ENCODE measurements at places on chromosomes 6 and 20. TPM values are rescaled to one million over a fixed set of nuclear protein-coding genes. Genes with fewer than 3 reads are reported as not detected.
A peak's percentile ranks its signal among the peaks of the same experiment; 100 is the strongest.

Gene SEL1L2
- polyA plus RNA-seq, result not detected

GRCh38 chr6:40181367-40181766, 247.1 kb upstream of the MOCS1 start:
- H3K4me1 ChIP-seq, result no peaks in the 10 kb centered on the region
- H3K36me3 ChIP-seq, result no peaks in the 10 kb centered on the region
- H3K27ac ChIP-seq, result no peak overlapping the region

GRCh38 chr6:90467546-90467945, 119.3 kb downstream of the MAP3K7 start:
- DNase-seq, result no peak
- H3K27ac ChIP-seq, result no peak overlapping the region
- no peaks in the 10 kb centered on the region for H3K36me3 ChIP-seq
- H3K4me3 ChIP-seq, result no peak overlapping the region
- H3K4me1 ChIP-seq, result no peaks in the 10 kb centered on the region
- no peaks in the 10 kb centered on the region for H3K27me3 ChIP-seq

DNA sequence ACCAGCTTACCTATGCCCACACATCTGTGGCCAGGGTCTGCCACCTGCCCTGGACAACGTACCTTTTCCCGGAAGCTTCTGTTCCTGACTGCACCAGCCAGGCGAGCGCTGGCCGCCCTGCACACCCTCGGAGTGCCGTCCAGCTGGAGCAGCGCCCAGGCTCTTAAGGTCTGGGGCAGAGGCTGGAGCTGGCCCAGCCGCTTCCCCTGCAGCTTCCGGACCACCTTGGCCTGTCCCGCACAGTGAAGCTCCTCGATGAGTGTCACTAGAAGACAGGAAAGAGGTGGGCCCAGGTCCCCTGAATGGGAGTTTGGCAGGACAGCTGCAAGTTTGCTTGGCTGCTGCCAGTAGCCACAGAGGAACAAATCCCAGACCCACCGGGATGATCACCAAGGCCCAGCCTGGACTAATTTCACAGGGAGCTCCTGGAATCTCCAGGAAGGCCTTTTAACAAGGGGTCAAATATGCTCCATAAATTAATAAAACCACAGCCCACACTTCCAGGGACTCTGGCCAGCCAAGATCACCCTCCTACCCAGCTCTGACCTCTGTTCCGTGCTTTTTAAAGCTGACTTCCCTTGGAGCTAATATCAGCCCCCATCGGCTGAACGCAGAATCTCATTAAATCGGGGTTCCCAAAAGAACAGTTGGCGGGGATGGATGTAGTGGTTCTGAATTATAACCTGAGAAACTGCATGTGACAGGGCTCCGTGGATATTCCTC, 82.3 kb downstream of the PTPN1 start:
- H3K27me3 ChIP-seq, result no peaks in the 10 kb centered on the region
- no peak overlapping the region for H3K4me3 ChIP-seq
- peak; percentile 80 for DNase-seq
- peak overlapping the region; percentile 0 for H3K27ac ChIP-seq

DNA sequence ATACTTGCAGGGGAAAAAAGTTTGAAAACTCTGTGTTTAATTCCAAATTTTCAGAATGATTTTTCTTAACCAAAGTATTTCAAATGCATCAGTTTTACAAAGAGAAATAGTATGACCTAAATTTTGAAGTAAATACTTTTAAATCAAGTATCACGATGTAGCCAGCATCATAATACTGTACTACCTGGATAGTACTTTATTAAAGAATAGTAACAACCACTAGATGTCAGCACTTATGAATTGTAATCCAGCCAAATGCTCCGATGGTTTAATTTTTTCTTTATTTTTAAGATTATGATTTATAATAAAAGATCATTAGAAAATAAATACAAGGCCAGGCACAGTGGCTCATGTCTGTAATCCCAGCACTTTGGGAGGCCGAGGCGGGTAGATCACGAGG, 37.2 kb upstream of the HACE1 start:
- no peak overlapping the region for H3K4me3 ChIP-seq
- no peak for DNase-seq
- no peaks in the 10 kb centered on the region for H3K4me1 ChIP-seq
- H3K36me3 ChIP-seq, result no peaks in the 10 kb centered on the region
- H3K27me3 ChIP-seq, result no peaks in the 10 kb centered on the region

GRCh38 chr6:124560873-124561567, 401.2 kb upstream of the RNF217 start:
- H3K27ac ChIP-seq, result no peak overlapping the region
- no peaks in the 10 kb centered on the region for H3K36me3 ChIP-seq
- H3K4me3 ChIP-seq, result no peak overlapping the region
- H3K4me1 ChIP-seq, result no peaks in the 10 kb centered on the region
- no peak for DNase-seq
- no peaks in the 10 kb centered on the region for H3K27me3 ChIP-seq
